ENCODE measurements at places on chromosomes 4 and X.

- no peak for DNase-seq
Observed at GRCh38 chr4:105057370-105058105, 89.1 kb upstream of the TET2 start.

GRCh38 chr4:87409420-87409939, 12.9 kb upstream of the NUDT9 start:
- no peak for DNase-seq

- DNase-seq: no peak
Observed at GRCh38 chr4:52837716-52838558, 24.2 kb upstream of the RASL11B start.

DNA sequence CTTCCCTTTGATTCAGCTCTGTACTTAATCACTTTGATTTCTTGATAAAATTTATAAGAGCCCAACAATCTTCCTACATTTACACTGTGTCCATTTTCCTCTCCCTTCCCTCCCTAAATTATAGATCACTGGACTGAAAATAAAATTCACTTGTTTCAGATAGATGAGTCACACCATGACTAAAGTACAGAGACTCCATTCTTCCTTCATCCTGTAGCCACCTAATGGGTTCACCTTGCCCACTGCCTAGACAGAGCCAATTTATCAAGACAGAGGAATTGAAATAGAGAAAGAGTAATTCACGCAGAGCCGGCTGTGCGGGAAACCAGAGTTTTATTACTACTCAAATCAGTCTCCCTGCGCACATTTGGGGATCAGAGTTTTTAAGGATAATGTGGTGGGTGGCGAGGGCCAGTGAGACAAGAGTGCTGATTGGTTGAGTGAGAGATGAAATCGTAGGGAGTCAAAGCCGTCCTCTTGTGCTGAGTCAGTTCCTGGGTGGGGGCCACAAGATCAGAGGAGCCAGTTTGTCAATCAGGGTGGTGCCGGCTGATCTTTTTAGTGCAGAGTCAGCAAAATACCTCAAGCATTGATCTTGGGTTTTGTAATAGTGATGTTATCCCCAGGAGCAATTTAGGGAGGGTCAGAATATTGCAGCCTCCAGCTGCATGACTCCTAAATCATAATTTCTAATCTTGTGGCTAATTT, 71.3 kb upstream of the MED14 start:
- no peak for DNase-seq

- no peak for DNase-seq
Observed at GRCh38 chr4:154569028-154569427, 6.2 kb downstream of the FGB start.

- DNase-seq: no peak
Observed at GRCh38 chr4:14387647-14388046, 614.6 kb upstream of the CPEB2 start.
